Natural killer cell treated with Interleukin-12 subunit alpha and Interleukin-12 subunit beta and Interleukin-15 and Interleukin-18, amount 100 ng/mL, for 72 hours (primary cell): ENCODE measurements at places on chromosomes 12 and 14. TPM values are rescaled to one million over a fixed set of nuclear protein-coding genes. Genes with fewer than 3 reads are reported as not detected.

TCL1B gene
- not detected for total RNA-seq

ACOT4 gene
- 0.84 TPM for total RNA-seq

DBX2 gene
- total RNA-seq = not detected

DNA sequence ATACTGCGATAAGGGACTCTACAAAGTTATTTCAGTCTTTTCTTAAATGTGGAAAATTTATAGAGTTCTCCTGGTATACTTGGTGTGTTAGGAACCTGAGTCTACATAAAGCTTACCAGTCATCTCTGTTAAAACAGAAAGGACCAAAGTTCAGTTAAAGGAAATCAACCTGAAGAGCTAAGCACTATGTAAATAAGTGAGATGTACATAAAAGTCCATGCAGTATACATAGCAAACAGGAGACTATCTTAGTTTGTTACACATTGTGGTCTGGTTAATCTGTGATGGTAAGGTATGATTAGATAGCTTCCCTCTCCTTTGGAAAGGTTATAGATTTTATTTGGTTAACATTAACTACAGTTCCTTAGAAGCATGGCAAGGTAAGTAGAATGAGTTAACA, 75.9 kb downstream of the ATP2B1 start:
- DNase-seq = no peak

DNA sequence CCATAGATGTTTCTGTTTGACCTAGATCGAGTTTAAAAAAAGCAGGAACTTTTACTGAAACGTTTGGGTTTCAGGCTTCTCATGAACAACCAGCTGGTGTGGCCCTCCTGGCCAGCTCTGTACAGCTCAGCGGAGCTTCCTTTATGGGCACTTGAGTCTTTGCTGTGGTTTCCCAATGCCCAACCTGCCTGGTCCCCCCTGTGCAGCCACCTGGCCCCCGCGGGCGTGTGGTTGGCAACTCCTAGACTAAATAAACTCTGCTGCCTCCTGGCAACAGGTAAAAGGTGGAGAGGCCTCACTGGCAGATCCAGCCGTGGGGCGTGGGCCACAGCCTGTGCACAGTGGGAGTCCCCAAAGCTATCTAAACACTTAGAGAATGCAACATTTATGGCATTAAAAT, 38.7 kb downstream of the ADGRD1 start:
- peak; percentile 47 for DNase-seq

GRCh38 chr14:49497267-49497666, 88.9 kb downstream of the RPS29 start:
- DNase-seq = no peak

GRCh38 chr12:14868916-14869506, 16.6 kb downstream of the MGP start:
- DNase-seq = no peak

KRT73 gene
- total RNA-seq = 0.52 TPM

GRCh38 chr12:910416-910815, 39.1 kb downstream of the RAD52 start:
- no peak for DNase-seq

RNU4-1 gene
- total RNA-seq = 1,386 TPM

DNA sequence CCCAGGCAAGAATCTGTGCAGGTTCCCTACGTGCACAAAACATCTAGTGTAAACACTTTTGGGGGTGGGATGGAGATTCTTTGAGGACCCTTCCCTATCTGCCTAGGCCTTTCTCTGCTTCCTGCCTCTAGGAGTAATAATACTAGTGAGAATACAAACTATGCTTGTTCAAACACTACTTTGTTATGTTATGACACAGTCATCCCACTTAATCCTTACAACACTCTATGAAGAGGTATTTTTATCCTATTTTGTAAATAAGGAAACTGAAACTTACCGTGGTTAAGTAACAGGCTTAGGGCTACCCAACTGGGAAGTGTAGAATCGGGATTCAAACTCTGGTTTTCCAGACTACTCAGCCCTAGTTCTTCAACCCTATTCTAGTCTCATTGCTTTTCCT, 96.5 kb downstream of the KCNA5 start:
- no peak for DNase-seq
